ENCODE measurements at places on chromosomes 5 and 9.

GRCh38 chr9:89786655-89787054, 181.8 kb downstream of the GADD45G start:
- DNase-seq: no peak

- DNase-seq: no peak
These were observed 268.9 kb downstream of the PIK3R1 start for GRCh38 chr5:68484307-68485068.

- DNase-seq: no peak
These were observed 4.5 kb upstream of the CNTLN start for GRCh38 chr9:17130291-17130690.

DNA sequence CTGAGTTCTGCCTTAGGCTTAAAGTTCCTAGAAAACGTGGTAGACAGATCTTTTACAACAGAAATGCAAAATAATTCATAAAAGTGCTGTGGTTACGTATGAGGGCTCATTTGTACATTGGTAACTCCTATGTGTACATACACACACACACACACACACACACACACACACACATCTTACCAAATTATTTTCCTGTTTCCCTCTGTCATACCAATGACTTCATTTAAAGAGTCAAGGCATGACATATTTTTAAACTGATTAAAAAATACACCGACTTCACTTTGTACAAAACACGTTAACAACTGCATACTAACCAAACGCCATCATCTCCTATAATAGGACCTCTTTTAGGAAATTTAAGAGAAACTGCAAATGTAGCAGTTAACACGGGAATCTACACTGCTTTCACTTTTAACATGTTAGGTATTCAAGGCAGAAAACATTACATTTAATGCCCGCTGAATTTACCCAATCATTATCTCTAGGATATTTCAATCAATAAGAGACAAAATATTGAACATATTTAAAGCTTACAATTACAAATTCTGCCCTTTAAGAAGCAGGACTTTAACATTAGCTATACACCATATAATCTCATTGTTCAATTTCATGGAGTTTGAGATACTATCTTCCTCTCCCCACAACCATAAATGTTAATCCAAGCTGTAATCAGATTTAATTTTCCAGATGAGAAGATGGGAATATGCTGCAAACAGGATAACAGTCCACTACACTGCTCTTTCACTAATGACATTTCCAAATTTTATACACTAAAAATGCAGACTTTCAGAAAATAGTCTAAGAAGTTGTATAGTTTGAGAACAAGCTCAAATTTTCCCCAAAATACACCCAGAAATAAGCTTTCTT, 133.1 kb downstream of the DENND1A start:
- DNase-seq: no peak

- DNase-seq: no peak
These were observed 28.7 kb upstream of the ABL1 start for GRCh38 chr9:130806327-130806716.

DNA sequence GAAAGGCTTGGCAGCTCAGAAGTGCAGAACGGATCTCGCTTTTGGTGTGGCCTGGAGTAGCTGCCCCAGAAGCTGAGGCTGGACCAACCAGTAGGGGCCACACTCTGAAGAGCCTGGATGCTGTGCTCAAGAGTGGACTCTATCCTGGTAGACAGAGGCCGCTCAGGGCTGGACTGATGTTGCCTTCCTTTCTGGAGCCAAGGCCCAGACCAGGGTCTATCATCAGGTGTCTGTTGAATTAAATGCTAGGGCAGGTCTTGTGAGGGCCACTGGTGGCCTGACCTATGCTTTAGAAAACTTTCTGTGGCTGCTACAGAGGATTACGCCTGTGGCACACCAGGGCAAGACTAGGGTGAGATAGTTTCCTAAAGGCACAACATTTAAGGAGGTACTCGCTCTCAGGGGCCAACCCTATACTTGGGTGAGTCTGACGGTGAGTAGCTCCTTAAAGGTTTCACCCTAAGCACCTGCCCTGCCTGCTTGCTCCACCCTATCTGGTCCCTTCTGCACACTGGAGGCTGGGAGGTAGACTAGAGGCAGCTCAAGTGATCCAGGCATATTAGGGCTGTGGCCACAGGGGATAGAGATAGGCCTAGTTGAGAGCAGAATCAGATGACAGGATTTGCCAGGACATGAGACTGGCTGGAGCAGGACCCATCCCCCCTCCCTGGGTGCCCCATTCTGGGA, 9.8 kb upstream of the IRF1 start:
- peak; percentile 25 for DNase-seq

DNA sequence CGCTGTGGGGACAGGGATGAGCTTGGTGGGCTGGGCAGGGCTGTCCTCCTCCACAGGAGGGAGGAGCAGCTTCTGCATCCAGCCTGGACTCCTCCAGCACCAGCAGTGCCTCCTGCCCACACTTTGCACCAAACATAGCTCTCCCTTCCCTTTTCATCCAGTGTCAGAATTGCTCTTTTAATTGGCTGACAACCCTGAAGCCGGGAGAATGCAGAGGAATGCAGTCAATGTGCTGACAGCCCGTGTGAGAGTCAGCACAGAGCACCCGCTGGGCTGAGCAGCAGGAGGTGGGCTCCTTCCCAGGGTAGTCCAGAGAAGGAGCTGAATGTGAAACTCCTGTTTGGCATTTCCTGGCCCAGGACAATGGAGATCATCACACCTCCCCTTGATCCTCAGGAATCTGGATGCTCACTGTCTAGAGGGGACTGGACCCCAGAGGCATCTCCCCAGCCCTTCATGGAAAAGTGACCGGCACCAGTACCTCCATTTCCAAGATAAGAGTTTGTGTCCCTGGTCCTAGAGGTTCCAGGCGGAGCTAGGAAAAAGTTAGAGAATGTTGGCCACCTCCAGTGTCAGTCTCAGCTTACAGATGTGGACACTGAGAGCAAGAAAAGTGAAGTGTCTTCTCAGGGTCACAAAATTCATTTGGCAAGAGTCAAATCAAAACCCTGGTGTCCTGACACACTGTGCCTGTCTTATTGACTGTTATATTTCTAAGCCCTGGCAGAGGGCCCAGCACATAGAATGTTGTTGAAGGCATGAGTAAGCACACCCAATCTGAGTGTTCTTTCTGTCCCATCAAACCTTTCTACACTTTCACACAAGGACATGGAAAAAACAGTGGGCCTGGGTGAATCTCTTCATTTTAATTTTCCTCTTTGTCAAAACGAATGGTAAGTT, 202.1 kb downstream of the SNX18 start:
- DNase-seq: no peak

DNA sequence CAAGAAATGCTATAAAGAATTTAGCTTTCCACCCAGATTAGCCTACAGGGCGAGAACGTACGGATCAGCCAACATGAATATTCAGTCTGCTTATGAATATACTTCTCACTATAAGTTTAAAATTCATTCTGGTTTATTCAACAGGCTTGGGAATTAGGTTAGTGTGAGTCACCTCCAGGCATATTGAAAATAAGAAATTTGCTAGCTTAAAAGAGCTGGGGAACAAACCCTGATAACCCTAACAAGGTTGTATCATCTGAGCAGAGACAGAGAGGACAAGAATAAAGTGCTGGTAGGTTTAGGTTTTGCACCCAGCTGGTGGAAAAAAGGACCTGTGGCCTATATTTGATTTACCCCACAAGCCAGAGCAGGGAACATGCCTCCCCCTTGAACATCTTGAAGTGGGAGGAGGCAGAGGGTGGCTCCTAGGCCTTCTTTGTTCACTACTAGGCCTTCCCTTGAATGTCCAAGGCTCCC, 12.3 kb downstream of the FNBP1 start:
- no peak for DNase-seq

DNA sequence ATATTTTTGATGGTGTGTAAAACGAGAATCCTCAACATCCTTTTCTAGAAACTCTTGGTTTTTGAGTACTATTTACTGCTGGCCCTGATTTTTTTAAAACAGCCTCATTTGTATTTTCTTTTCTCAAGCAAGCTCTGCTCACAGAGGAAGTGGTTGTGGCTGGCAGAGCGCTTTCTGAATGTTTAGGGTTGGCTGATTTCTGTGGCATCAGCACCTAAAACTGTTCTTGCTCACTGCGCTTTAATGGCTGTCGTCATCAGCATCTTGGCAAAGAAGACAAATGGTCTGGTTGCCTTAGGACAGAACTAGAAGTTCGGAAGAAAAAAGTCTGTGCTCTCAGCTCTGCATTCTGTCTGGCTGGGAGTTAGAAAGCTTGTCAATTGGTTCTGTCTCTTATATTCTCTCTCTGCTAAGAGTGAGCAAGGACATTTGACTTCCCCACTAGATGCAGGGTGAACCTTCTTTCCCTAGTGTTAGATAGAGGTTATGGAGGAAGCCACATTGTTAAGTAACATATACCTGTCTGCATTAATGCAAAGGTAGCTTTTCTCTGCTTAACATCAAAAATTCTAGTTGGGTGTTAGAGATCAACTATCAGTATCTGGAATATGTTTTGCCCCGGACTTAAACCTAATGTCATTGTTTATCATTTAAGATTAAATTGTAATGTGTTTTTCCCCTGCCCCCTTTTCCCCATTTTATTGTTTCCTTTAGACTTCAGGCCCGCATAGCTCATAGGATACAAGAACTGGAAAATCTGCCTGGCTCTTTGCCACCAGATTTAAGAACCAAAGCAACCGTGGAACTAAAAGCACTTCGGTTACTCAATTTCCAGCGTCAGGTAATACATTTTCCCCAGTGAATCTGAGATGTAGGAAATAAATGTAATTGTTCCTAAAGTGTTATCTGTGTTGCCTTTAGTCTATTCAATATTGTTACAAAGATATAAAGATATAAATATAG, 39.0 kb downstream of the SMARCA2 start:
- DNase-seq: peak; percentile 74
